ENCODE measurements at places on chromosomes 12 and 14.

DNA sequence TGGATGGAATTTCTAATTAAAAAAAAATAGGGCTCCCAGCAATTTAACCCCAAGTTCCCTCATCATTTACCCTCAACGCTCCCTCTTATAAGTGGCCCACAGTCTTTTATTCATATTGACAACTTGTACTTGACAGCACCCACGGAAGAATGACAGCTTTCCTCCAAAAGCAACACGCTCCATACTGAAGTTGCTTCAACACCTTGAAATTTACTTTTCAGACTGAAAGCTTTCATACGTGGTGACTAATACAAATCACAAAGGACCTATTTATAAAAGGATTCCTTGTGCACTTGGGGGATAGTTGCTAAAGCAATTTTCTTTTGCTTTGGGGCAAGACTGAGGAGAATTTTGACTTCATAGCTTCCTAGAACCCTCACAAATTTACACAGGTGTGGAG is 1629.4 kb upstream of the SEL1L start:
- DNase-seq: no peak

GRCh38 chr12:93043877-93044209 is 114.7 kb upstream of the EEA1 start:
- no peak for DNase-seq

- DNase-seq: no peak
Observed at GRCh38 chr12:110079477-110080400, 31.4 kb upstream of the C12orf76 start.

- no peak for DNase-seq
Observed at GRCh38 chr12:75549989-75550388, 38.6 kb upstream of the KRR1 start.

GRCh38 chr14:23603103-23603502 is 24.5 kb upstream of the JPH4 start:
- DNase-seq: no peak

- DNase-seq: no peak
Observed at GRCh38 chr14:94582851-94583250, 1.6 kb downstream of the SERPINA5 start.

- no peak for DNase-seq
Observed at GRCh38 chr12:108379823-108380222, 40.7 kb upstream of the CMKLR1 start.

- no peak for DNase-seq
Observed at GRCh38 chr14:73722581-73722980, 8.4 kb upstream of the PNMA1 start.

DNA sequence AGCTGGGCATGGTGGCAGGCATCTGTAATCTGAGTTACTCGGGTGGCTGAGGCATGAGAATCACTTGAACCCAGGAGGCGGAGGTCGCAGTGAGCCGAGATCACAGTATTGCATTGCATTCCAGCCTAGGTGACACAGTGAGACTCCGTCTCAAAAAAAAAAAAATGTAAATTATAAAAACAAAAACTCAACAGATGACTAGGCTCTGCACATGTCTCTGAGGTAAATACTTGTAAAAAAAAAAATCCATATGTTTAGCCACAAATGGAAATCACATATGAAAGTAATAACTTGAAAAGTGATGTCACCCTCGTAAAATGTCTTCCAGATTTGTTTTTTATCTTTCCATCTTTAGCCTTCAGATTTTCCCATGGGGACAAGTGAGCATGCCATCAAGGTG is 85.0 kb downstream of the KICS2 start:
- no peak for DNase-seq

DNA sequence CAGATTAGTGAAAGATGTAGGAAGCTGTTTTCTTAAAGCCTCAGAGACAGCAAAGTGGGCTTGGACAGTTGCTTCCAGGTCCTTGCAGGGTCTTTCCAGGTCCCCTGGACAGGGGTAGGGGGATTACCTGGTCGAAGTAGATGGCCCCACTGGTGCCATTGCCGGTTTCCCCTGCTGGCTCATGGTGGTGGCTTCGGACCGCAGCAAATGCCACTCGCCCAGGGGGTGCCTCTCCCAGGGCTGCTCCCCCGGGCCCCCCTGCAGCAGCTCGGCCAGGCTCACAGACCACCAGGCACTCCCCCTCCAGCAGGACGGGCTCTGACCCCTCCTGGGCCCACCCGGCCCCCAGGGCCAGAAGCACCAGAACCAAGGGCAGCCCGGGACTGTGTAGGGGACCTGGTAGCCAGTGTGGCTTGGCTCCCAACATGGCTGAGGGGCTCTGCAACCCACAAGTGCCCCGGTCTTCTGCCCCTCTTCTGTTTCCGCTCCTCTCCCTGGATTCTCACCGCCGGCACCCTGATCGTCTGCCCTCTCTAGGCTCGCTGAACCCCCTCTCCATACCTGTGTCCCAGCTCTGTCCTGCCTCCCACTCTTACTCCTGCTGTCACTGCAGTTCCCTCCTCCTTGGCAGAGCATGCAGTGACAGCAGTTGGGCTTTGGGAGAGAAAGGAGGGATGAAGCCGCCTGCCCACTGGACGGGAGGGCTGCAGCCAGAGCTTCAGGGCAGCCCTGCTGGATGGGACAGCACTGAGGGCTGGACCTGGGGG is 657 bp downstream of the CBLN3 start:
- DNase-seq: no peak

All from dermis microvascular lymphatic vessel endothelial cell (primary cell).